NCI-H460 (cell line): ENCODE measurements at places on chromosomes 16 and 17.

GRCh38 chr16:89873109-89873971 lies at the start of gene TCF25:
Gene TCF25 (plus strand): TSS chr16:89873592. CDS start chr16:89873668, 76 bp downstream.
- DNase-seq, result peak; percentile 84

DNA sequence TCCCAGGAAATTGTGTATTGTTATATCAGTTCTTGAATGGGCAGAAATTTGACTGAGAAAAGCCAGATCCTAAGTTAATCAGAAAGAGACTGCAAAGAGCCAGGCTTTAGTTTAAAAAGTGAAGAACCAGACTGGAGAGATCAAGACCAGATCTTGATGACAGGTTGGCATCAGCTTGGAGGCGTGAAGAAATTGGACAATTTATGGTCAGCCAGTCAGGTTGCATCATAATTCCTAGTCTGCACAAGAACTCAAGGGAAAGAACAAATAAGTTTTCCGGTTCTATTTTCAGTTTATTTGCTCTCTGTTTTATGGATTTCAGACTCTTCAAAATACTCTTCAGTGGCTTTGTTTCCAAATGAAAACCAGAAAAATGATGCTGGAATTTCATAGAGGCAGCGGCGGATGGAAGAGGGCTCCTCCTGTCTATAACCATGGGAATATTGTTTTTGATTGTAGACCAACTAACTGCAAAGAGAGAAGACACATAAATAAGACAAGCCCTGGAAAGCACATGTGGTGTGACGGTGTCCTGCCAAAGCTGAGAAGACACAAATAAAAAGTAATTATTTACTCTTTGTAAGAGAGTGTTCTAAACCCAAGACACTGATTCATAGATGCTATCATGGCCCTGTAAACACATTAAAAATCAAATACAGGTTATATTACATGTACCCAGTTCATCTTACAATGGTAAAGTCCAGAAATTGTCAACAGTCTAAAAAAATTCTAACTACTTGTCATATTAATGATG lies 91.7 kb downstream of the PCTP start:
- no peak for DNase-seq

GRCh38 chr16:11682655-11683096 lies 14.4 kb downstream of the SNN start:
- no peak for DNase-seq

DNA sequence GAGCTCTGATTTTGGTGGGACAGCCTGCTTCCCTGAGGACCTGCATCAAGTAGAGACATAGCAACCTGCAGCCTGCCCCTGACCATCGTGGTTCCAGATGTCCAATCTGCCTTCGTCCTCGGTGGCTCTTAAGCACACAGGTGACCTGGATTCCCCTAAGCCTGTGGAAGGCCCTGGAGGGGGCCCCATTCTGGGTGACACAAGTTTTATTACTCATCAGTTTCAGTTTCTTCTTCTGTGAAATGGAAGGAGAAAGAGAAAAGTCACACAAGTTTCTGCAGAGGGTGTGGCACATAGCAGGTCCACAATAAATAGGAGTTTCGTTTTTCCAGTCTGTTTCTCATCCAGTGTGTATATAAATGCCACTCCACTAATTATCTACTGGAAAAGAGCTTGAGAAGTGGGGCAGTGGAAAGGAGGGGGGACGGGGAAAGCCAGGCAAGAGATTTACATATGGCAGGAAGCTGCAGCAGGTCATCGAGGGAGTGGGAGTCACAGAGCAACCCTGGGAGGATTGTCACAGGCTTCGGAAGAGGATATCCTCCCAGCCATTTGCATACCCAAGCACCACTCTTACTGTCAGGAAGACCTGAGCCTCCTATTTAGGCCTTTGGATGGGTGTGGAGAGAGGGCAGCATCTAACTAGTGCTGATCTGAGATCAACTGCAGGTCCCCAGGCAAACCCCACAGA lies 10.0 kb upstream of the NOS2 start:
- DNase-seq, result no peak

DNA sequence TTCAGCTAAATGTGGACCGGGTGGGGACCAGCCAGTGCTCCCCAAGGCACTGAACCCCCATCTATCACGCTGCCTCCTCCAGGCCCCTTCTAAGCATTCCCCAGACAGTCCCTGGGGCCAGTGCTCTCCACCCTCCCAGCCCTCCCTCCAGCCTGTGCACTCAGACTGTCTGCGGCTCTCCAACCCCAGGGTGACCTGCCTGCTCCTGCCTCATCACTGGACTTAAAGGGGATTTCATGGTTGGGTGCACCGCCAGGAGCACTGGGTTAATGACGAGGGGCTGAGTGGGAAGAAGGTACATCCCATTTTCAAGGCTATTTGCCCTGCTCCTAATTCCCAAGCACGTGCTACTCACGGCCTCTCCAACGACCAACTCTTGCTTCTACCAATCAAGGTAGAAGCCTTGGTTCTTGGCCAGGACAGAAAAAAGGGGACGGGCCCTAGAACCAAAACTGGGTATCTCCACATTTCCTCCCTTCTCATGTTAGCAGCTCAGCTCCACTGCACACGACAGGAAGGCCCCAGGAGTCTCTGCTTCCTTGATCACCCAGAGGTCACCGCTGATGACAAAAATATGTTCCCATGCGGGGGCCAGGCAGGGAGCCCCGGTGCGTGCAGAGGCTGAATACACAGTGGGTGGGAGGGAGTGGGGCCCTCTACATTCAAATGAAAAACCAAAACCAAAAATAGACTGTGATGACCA lies 3.5 kb upstream of the ABR start:
- no peak for DNase-seq

DNA sequence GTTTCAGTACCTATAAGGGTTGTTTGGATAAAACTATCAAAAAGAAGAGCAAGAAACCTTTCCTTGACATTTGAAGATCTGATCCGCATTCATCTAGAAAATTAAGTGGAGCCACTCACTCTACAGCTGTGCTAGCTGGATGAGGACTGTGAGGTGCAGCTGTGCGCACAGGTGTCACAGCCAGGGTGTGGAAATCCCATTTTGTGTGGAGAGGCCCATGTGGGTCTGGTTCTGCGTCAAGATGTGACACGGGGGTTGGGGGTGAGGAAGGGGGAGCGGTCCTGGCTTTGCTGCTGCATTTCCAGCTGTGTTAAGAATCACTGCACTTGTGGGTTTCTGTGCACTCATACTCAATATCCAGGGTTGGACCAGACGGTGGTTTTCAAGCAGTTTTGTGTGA lies 70.7 kb downstream of the CLEC16A start:
- no peak for DNase-seq

- DNase-seq, result no peak
Measured at GRCh38 chr17:5219536-5219935, 15.1 kb downstream of the SCIMP start.

DNA sequence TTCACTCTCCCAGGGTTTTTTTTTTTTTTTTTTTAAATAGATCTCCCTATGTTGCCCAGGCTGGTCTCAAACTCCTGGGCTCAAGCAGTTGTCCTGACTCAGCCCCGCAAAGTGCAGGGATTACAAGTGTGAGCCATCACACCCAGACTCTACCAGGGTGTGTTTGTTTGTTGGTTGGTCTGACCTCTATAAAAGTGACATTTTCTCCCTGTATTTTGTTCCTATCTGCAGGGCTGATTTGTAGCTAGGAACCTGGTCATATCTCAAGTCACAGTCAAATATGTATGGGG lies 46.3 kb upstream of the B4GALNT2 start:
- DNase-seq, result no peak

DNA sequence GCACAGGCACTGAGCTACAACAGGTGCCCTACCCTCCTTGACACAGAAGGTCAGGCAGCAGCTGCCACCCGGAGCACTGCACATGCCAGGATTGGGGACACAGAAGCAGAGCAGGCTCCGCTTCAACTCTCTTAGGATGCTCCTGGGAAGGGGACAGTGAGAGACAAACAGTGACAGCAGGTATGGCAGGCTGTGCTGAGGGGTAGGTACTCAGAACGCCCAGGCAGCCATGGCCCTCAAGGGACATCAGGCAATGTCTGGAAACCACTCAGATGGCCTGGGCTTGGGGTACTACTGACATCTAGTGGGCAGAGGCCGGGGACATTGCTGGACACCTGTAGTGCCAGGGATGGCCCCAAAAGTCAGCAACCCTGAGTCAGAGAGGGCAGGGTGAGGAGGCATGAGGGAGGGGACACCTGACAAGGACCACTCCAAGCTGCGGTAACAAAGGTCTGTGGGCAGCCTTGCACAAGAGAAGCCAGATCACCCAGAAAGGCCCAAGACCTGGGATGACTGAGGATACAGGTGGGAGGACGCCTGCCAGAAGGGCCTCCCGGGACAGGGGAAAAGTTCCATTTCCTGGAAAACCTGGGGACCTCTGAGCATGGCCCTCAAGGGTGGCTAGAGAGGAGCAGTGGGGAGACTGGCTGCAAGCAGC lies 21.2 kb downstream of the PEMT start:
- peak; percentile 57 for DNase-seq

- DNase-seq, result no peak
Measured at GRCh38 chr17:82204831-82205719, 7.6 kb downstream of the CCDC57 start.

GRCh38 chr17:8039611-8040168 lies 831 bp downstream of the ALOX15B start:
- DNase-seq, result no peak

GRCh38 chr16:54405478-54405877 lies 118.9 kb upstream of the IRX3 start:
- no peak for DNase-seq

DNA sequence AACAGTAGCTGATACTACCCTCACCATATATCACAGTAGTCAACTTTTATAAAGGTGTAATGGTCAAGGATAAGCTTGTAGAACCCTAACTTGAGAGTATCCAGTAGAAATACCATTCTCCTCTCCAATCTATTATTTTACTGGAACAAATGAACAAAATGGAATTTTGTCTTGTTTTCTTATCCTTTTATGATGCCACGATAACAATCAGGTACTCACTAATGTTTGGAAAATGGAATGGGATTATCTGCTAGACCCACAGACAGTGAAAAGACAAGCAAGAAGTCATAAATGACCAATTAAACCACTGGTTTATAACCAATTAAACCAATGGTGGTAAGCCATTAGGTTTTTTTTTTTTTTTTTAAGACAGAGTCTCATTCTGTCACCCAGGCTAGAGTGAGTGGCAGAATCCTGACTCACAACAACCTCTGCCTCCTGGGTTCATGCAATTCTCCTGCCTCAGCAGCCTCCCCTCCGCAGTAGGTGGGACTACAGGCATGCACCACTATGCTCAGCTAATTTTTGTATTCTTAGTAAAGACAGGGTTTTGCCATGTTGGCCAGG lies 10.4 kb downstream of the GPATCH8 start:
- DNase-seq, result no peak

DNA sequence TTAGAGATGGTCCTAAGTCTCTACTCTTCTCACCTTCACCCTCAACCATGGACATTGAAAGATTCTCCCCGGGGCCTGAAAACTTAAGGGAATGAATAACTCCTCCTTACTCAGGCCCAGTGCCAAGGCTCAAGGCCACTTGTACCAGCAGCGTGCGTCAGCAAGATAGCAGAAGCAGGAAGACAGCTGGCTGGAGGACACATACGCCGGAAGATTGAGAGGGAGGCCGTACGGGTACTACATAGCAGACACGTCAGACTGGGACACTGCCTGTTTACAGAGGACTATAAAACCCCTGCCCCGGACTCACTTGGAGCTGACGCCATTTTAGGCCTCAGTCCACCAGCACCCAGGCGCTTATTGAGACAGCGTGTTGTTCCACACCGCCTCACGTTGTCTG lies 75.8 kb upstream of the MED13 start:
- DNase-seq, result no peak

- no peak for DNase-seq
Measured at GRCh38 chr17:50260501-50260911, 13.8 kb upstream of the TMEM92 start.

- DNase-seq, result no peak
Measured at GRCh38 chr17:31745964-31746600, 113.0 kb downstream of the COPRS start.

GRCh38 chr17:1013729-1014090 lies 16.8 kb downstream of the TIMM22 start:
- DNase-seq, result no peak

DNA sequence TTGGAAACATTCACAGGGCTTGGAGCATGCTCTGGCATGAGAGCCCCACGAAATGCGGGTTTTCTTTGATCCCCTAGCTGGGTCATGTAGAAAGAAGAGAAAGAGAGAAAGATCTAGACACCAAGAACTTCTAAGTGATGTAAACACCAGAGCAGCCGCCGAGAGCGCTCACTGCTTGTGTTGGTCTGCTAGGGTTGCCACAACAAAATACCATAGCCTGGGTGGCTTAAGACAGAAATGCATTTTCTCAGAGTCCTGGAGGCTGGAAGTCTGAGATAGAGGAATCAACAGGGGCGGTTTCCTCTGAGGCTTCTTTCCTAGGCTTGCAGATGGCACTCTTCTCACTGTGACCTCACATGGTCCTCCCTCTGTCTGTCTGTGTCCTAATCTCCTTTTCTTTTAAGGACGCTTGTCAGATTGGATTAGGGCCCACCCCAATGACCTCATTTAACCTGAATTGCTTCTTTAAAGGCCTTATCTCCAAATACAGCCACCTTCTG lies 139.5 kb downstream of the CYLD start:
- no peak for DNase-seq

DNA sequence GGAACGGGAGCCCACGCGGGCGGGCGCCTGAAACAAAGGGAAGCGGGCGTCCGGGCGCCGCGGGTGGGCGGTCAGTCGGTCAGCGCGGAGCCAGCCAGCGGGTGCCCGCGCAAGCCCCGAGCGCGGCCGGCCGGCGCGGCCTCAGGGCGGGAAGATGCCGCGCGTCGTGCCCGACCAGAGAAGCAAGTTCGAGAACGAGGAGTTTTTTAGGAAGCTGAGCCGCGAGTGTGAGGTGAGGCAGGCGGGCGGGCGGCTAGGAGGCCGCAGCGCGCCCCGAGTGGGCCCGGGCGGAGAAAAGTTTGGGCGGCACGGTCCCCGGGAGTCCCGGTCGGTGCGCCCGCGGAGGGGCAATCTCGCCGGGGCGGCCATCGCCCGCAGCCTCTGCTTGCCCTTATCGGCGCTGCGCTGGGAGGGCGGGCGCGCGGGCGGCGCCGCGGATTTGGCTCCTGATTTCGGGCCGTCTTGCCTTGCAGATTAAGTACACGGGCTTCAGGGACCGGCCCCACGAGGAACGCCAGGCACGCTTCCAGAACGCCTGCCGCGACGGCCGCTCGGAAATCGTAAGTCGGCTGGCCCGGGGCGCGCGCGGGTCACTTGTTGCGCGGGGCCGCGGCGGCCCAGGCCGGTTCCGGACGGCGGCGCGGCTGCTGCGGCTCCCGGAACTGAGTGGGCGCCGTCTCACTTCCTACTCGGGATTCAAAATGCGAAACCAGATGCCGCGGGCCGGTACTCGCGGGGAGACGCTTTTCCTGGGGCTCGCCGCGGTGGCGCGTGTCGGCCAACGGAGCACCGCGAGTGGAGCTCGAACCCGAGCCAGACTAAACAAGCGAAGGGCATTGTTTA lies 526 bp downstream of the CBFB start:
- DNase-seq, result no peak
